ENCODE measurements at places on chromosomes 12 and 14. TPM values are rescaled to one million over a fixed set of nuclear protein-coding genes. Genes with fewer than 3 reads are reported as not detected.

Gene CFAP73
- total RNA-seq: not detected

Gene APPL2
- total RNA-seq: 17.7 TPM

Gene HNF1A
- not detected for total RNA-seq

DNA sequence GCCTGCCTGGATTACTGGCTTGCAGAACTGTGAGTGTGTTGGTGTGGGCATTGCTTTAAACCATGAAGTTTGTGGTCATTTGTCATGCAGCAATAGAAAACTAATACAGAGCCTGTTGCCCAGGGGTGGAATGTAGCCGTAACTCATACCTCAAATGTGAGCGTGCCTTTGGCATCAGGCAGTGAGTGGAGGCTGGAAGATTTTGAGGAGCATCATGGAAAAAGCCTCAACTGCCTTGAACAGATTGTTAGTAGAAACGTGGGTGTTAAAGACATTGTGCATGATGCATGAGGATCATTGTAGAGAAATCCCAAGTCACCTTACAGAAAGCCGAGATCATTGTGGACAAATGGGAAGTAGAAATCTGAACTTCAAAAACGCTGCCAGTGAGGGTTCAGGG is 580.5 kb downstream of the AACS start:
- no peak overlapping the region for H3K27ac ChIP-seq
- no peaks in the 10 kb centered on the region for H3K36me3 ChIP-seq
- H3K27me3 ChIP-seq: no peaks in the 10 kb centered on the region
- no peak overlapping the region for H3K4me3 ChIP-seq

- H3K27ac ChIP-seq: no peak overlapping the region
- peak; percentile 25 for DNase-seq
- no peaks in the 10 kb centered on the region for H3K27me3 ChIP-seq
- H3K36me3 ChIP-seq: no peaks in the 10 kb centered on the region
- H3K4me1 ChIP-seq: peaks cover 4% of the 10 kb centered on the region
- no peak overlapping the region for H3K4me3 ChIP-seq
Observed at GRCh38 chr12:84919271-84919670, 6.7 kb upstream of the SLC6A15 start.

GRCh38 chr14:63752449-63753169 is 24.7 kb upstream of the SGPP1 start:
- H3K4me1 ChIP-seq: peaks cover 6% of the 10 kb centered on the region
- H3K36me3 ChIP-seq: no peaks in the 10 kb centered on the region
- H3K27me3 ChIP-seq: no peaks in the 10 kb centered on the region

- H3K27ac ChIP-seq: no peak overlapping the region
- no peak for DNase-seq
- H3K27me3 ChIP-seq: no peaks in the 10 kb centered on the region
- H3K4me1 ChIP-seq: no peaks in the 10 kb centered on the region
- no peak overlapping the region for H3K4me3 ChIP-seq
Observed at GRCh38 chr14:58541633-58542022, 96.1 kb upstream of the DACT1 start.

DNA sequence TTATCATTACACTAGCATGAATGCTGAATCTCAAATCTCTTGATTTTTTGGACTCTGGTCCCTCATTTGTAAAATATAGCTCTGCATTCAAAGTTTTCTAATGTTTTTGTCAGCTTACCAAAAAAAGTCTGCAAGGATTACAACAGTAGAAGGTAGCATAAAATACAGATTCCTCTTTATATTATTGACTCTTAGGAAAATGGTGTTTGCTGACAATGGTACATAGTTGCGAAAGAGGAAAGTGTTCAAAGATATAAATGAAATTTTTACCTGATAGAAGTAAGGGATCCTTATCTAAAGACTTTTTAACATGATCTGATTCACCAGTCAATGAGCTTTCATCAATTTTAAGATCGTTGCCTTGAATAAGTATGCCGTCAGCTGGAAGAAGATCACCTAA is 74.1 kb downstream of the ATP2B1 start:
- no peaks in the 10 kb centered on the region for H3K27me3 ChIP-seq
- peaks cover 6% of the 10 kb centered on the region for H3K4me1 ChIP-seq
- H3K27ac ChIP-seq: no peak overlapping the region
- H3K4me3 ChIP-seq: no peak overlapping the region
- peaks cover 3% of the 10 kb centered on the region for H3K36me3 ChIP-seq
- no peak for DNase-seq

GRCh38 chr12:704516-705242 is 41.4 kb upstream of the NINJ2 start:
- no peak overlapping the region for H3K4me3 ChIP-seq
- H3K27ac ChIP-seq: no peak overlapping the region
- peaks cover 2% of the 10 kb centered on the region for H3K27me3 ChIP-seq
- H3K36me3 ChIP-seq: no peaks in the 10 kb centered on the region
- H3K4me1 ChIP-seq: no peaks in the 10 kb centered on the region
- no peak for DNase-seq

- H3K4me3 ChIP-seq: peak overlapping the region; percentile 76
- peak overlapping the region; percentile 92 for H3K27ac ChIP-seq
- DNase-seq: peak; percentile 95
- peaks cover 19% of the 10 kb centered on the region for H3K4me1 ChIP-seq
- H3K27me3 ChIP-seq: no peaks in the 10 kb centered on the region
Observed at GRCh38 chr14:100240668-100241032, 1.7 kb downstream of the YY1 start.

GRCh38 chr14:99262977-99263448 is 9.0 kb downstream of the BCL11B start:
- peaks cover 39% of the 10 kb centered on the region for H3K27me3 ChIP-seq
- H3K4me3 ChIP-seq: no peak overlapping the region
- no peak for DNase-seq
- H3K27ac ChIP-seq: no peak overlapping the region

DNA sequence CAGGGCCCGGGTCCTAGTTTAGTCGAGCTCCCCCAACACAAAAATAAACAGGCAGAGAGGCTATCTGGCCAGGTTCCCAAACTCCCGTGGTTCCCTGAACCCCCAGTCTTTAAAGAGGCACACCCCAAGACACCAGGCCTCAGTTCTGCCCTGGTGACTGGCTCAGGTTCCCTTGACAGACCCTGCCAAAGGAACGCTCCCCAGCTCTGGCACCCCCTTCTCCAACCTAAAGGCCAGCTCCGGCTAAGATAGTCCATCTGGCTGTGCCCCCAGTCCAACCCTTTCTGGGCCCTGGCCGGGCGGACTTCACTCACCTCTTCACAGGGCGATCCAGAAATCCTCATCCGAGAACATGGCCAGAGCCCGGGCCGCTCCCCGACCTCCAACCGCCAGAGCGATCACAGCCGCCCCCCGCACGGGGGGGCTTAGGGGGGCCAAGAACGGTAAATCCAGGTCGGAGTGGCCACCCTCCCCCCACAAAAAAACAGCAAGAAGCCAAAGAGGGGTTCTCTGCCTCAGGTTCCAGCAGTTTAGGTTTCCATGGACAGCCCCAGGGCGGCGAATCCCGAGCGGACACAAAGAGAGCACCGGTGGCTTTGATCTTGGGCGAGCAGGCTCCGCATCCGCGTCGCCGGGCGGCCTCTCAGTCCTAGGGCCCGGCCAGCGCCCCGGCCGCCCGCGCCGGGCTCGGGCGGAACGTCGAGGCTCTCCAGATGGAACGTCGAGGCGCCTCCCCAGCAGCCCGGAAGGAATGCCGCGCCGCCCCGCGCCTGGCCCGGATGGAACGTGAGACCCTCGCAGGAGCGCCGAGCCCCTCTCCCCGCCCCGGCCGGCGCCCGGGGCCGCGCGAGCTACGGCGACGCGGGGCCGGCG is 1.1 kb downstream of the KMT2D start:
- peak; percentile 7 for DNase-seq
- no peaks in the 10 kb centered on the region for H3K27me3 ChIP-seq
- H3K36me3 ChIP-seq: peaks cover 7% of the 10 kb centered on the region
- H3K27ac ChIP-seq: peak overlapping the region; percentile 98
- H3K4me3 ChIP-seq: peak overlapping the region; percentile 92
- H3K4me1 ChIP-seq: peaks cover 41% of the 10 kb centered on the region

DNA sequence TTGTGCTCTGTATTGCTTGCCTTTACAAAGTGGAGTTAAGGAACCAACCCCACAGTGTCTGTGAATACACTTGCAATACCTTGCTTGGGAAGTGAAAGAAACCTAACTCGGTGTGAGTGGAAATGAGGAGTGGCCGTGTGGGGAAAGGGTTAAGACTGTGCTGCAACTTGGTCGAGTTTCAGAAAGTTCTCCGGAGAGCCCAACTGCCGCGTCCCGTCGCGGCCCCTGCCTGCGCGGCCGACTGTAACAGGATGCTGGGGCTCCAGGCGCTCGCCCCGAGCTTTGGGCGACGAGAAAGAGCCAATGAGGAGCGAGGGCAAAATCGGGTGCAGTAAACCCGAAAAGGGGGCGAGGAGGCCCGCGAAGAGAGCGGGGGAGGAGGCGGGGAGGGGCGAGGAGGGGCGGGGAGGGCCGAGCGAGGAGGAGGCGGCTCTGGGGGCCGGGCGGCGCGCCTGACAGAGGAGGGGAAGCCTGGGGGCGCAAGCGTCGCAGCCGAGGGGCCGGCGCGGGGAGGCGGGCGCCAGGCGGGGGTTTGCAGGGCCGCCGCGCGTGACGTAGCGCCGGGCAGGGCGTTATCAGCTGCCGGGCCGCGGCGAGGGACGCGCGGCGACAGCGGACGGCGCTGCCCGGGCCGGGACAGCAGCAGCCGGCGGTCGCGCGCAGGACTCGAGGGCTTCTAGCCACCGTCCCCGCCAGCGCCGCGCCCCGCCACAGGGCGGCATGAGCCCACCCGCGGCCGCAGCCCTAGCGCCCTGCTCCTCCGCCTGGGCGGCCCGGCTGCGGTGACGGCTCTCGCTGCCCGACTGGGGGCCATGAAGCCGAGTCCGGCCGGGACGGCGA is at the start of gene DACT1:
Gene DACT1 (plus strand): TSS at position 572 of the 840 bp plus-strand sequence. CDS start 241 bp downstream, at position 813.
- peak within 1 kb of the TSS; percentile 87 for H3K4me3 ChIP-seq
- peak within 1 kb of the TSS; percentile 97 for H3K27ac ChIP-seq
- peaks cover 30% of the 10 kb centered on the region for H3K4me1 ChIP-seq
- peaks cover 10% of the 10 kb centered on the region for H3K36me3 ChIP-seq

DNA sequence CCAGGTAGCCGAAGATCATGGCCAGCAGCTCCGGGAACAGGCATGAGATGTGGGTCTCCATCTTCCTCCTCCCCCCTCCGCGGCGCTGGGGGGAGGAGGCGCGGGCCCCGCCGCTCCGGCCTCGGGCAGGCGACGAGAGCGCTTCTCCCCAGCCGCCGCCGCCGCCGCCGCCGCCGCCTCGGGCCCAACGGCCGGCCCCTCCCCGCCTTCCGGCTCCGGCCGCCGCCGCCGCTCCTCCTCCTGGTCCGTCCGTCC is 448 bp downstream of the FBXL14 start:
- peak overlapping the region; percentile 65 for H3K4me3 ChIP-seq
- H3K27ac ChIP-seq: no peak overlapping the region

DNA sequence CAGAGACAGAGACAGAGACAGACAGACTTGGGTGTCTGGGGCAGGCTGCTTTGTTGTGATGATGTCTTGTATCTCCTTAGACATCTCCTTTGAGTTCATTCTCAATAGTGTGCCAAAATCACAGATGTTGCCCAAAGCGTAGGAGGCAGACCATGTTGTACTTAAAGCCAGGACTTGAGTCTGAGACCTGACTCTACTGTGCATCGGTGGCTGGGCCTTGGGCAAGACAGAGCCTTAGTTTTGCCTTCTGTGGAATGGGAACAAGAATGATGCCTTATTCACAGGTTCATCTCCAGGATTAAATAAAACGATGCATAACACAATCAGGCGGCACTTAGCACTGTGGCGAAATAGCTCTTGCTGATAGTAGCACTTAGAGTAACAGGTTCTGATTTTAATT is 230.3 kb downstream of the AACS start:
- no peak overlapping the region for H3K27ac ChIP-seq
- H3K4me1 ChIP-seq: no peaks in the 10 kb centered on the region
- no peaks in the 10 kb centered on the region for H3K27me3 ChIP-seq
- H3K4me3 ChIP-seq: no peak overlapping the region
- no peaks in the 10 kb centered on the region for H3K36me3 ChIP-seq

All from astrocyte (in vitro differentiated cells and primary cell).